ENCODE measurements at places on chromosomes 2 and 18. TPM values are rescaled to one million over a fixed set of nuclear protein-coding genes. Genes with fewer than 3 reads are reported as not detected.

The CHRND gene
- total RNA-seq, result not detected

The DDX1 gene
- 114 TPM for total RNA-seq

The SAG gene
- not detected for total RNA-seq

The PSD4 gene
- total RNA-seq, result 0.82 TPM

The MDH1B gene
- 0.81 TPM for total RNA-seq

The CYP27C1 gene
- total RNA-seq, result 0.41 TPM

The ADAM23 gene
- 7.8 TPM for total RNA-seq

The ZC3H15 gene
- total RNA-seq, result 117 TPM

The HK2 gene
- total RNA-seq, result 20.0 TPM

The ALK gene
- total RNA-seq, result 0.27 TPM

The ROCK2 gene
- total RNA-seq, result 92.9 TPM

The FBXO48 gene
- 0.99 TPM for total RNA-seq

The SIX3 gene
- total RNA-seq, result not detected

The DYSF gene
- total RNA-seq, result 1.2 TPM

The PSMA8 gene
- total RNA-seq, result not detected

The LIMS4 gene
- total RNA-seq, result 4.7 TPM
